Esophagus mucosa (tissue), 1 donor: ENCODE measurements at places on chromosomes 13 and 19.

DNA sequence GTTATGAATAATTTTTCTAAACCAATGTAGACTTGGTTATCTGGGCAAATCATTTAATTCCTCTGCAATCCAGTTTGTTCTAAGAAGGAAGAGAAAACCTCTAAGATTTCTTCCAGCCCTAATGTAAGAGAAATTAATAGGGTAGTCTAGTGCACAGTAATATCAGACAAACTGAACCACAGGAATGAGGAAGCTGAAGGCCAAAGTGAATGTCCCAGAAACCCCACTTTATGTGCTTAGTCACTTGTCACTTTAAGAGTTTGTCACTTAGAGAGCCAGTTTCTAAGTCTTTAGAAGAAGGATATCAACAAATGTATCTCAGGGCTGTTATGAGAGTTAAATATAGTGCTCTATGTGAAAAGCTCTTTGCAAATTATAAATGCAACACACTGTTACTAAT, 750.6 kb downstream of the DIAPH3 start:
- no peak for ATAC-seq

GRCh38 chr13:36006894-36007675, 124.1 kb downstream of the DCLK1 start:
- ATAC-seq = no peak

GRCh38 chr19:3867971-3868769, 668 bp downstream of the ZFR2 start:
- no peak for ATAC-seq

DNA sequence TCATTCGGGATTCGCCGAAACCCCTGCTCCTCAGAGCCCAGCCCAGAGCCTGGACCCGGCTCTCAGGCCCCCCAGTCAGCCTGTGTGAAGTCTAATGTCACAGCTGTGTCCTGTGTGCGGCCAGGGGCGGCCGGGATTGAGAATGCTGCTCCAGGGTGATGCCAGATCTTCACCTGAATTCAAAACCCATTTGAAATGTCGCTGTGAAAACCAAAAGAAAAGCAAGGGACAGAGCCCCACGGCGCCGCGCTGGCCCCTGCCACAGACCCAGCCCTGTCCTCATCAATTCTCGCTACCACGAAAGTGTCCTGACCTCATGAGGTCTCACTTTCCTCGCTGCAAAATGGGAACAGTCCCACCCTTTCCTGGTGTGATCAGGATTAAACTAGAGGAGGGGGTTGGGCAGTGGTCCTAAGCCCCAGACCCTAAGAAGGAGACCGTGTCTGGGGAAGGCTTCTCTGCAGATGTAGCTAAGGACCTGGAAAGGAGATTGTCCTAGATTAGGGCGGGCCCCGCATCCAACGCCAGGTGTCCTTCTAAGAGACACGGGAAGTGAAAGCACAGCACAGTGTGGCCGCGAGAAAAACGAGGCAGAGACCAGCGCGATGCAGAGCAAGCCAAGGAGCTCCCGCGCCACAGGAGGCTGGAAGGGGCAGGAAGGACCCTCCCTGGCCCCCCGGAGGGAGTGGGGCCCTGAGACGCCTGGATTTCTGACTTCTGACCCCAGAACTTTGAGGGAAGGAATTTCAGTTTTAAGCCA, 34.0 kb upstream of the SPACA7 start:
- ATAC-seq = no peak

DNA sequence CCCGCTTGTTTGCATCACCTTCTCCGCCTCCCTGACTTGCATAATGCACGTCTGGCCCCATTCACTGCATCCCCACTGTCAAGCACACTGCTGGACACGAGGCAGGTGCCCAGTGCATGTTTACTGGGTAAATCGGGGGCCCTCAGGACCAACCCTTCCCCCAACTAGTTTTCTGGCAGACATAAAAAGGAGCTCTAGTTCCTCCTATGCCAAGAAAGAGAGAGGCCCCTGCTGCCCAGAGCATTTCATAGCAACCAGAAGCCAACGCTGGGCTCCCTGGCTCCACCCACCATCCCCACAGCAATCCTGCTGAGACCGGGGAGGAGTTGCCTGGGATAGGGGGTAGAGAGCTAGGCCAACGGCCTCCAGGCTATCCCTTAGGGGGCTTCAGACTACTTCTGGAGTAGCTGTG, 23.2 kb downstream of the ANKRD27 start:
- ATAC-seq = no peak

- ATAC-seq = peak; percentile 94
Measured at GRCh38 chr13:73090116-73090822, 31.5 kb downstream of the KLF5 start.

DNA sequence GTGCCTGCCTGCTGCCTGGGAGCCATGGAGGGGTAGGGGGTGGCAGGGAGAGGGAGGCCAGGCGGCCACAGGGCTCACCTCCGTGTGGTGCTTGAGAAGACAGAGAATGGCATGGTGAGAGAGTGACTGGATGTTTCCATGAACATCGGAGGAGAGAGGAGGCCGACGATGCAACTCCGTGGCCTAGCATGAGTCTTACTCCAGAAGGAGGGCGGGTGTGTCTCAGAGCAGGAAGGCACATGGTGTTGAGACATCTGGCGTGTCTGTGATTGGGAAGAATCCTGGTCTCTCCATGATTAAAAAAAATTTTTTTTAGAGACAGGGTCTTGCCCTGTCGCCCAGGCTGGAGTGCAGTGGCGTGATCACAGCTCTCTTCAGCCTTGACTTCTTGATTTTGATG, 5.1 kb downstream of the IRGC start:
- ATAC-seq = no peak
